ENCODE measurements at places on chromosomes 12 and 14.

DNA sequence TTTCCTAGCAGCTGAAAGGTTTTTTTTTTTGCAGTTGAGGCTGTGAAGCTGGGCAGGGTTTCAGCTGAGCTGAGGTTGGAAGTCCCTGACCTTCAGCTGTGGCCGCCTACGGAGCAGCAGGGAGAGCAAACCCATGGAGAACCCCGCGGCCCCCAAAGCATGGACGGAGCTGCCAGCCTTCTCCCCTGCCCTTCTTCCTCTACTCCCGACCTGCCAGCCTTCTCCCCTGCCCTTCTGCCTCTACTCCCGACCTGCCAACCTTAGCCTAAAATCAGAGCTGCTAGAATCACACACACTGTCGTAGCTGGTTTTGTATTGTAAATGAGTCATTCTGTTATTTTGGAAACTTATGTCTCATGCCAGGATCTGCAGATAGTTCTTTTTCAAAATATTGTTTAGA is 74.6 kb downstream of the PPP2R5C start:
- DNase-seq, result no peak

GRCh38 chr14:99274346-99275221 is 2.6 kb upstream of the BCL11B start:
- DNase-seq, result no peak

DNA sequence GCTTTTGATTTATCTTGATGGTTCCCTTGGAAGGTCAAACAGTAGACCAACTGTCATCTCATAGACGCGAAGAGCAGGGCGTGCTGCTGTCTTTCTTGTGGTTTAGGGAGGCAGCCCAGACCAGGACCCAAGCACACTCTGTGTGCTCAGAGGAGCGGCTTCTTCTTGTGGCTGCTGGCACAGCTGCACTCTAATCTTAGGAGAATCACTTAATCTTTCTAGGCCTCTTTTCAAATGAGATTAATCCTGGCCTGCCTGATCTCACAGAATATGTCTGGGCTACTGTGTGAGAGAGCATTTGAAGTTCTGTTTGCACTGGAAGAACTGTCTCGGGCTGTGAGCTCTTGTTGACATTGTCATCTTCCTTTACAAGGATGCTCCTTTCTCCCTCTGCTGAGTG is 60.0 kb upstream of the TRAF3 start:
- DNase-seq, result no peak

DNA sequence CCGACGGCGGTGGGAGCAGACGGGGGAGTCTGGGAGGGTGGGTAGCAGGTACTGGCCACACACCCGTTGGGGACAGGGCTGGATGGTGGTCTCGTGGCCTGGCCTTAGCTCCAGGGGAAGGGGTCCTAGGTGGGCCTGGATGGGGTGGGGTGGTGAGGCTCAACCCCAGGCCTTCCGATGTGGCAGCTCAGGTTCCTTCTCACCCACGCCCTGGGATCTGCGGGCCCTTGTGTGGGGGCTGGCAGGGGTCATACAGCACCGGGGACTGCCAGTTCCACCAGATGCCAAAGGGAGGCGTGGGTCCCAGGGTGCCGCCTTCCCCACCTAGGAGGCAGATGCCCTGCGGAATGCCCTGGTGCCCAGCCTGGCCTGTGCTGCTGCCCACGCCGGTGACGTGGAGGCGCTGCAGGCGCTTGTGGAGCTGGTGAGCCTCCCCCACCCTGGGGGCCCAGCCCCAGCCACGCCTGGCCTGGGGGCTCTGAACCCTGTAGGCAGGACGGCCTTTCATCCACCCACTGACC is 21.0 kb downstream of the ASPG start:
- DNase-seq, result no peak

DNA sequence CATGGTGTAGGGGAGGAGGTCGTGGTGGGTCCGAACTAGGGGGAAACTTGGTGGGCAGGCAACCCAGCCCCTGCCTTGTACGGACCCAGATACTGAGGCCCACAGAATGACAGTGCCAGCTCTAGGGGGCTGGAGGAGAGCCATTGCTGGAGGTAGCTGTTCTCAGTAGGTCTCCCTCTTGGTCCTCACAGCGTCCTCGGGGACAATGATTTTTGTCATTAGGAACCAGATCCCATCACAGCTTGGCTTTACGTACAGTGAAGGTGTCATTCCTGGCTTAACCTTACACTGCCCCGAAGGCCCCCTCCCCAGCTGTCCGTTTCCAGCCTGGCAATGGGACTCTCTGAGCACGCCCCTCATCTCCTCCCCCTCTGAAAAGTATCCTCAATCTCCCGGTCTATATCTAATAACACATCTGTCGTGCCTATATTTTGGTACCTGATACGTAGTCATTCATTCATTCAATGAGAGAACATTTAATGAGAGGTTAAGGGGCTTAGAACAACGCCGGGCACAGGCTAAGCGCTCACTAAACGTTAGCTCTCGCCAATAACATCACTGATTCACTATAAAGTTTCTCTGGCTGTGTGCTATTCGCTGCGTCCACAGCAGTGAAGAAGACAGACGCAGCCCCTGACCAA is 597 bp upstream of the DYNC1H1 start:
- no peak for DNase-seq

DNA sequence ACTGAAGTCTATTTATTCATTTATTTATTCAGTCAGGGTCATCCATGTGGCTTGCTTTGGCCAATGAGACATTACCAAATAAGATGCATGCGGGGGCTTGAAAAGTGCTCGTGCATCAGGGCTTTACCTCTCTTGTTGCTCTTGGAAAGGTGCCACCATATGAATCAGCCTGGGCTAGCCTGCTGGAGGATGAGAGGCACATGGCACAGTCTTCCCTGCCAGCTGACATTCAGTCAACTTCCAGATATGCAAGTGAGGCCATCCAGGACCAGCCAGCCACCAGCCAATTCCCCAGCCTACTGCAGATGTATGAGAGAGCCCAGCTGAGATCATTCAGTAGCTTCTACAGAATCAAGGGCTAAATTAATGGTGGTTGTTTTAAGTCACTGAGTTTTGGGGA is 105.2 kb upstream of the RPH3A start:
- DNase-seq, result no peak

GRCh38 chr14:105165761-105166485 is 2.7 kb downstream of the JAG2 start:
- DNase-seq, result no peak

GRCh38 chr12:79454338-79454843 is 236.4 kb downstream of the PAWR start:
- no peak for DNase-seq

GRCh38 chr12:79337662-79338290 is 353.0 kb downstream of the PAWR start:
- DNase-seq, result no peak

GRCh38 chr12:24561411-24561871 is 387.5 kb downstream of the BCAT1 start:
- no peak for DNase-seq

- DNase-seq, result no peak
These were observed at the start of gene RNU6-7 for GRCh38 chr14:32201816-32202490. Gene RNU6-7, plus strand, starts transcription at chr14:32202045.

DNA sequence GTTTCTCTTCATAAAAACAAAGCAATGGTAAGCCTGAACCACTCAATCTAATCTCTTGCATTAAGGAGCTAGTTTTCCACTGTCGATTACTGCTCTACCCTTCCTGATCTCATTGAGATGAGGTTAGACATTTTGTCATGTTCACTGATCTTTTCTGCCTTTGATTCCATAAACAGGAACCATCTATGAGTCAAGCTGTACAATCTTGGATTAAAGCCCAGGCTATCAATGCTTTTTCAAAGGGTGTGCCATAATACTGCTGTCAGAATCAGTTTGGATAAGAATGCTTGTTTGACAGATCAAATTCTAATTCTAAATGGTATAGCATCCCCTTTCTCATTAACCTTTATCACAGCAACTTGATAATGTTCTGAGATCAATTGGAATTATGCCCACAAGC is 16.1 kb downstream of the GRIP1 start:
- no peak for DNase-seq

GRCh38 chr14:105021656-105022275 is 883 bp upstream of the CDCA4 start:
- no peak for DNase-seq

- DNase-seq, result no peak
These were observed 68.1 kb upstream of the DCD start for GRCh38 chr12:54716261-54716660.

- DNase-seq, result no peak
These were observed 176.9 kb downstream of the PRKCH start for GRCh38 chr14:61498303-61498702.

DNA sequence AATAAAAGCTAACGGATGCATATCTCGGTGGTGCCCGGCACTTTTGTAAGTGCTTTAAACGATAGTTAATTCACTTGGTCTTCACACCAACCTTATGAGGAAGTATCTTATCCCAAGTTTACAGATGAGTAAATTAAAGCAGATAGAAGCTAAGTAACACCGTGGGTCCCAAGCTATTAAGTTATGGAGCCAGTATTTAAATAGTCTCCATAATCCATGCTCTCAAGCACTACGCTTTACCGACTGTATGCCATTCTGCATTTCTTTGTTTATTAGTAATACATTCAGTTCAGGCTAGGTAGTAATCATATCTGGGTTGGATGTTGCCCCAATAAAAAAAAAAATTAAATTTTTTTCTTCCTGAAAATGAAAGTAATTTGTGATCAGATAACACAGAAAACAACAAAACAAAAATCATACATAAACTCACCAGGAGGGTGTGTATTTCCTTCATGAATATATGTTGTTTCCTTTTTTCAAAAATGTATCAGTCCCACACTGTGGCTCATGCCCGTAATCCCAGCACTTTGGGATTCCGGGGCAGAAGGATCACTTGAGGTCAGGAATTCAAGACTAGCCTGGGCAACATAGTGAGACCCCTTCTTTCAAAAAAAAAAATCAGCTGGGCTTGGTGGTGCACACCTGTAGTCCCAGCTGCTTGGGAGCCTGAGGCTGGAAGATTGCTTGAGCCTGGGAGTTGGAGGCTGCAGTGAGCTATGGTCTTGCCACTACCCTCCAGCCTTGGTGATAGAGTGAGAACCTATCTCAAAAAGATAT is 1.4 kb upstream of the M6PR start:
- DNase-seq, result no peak

DNA sequence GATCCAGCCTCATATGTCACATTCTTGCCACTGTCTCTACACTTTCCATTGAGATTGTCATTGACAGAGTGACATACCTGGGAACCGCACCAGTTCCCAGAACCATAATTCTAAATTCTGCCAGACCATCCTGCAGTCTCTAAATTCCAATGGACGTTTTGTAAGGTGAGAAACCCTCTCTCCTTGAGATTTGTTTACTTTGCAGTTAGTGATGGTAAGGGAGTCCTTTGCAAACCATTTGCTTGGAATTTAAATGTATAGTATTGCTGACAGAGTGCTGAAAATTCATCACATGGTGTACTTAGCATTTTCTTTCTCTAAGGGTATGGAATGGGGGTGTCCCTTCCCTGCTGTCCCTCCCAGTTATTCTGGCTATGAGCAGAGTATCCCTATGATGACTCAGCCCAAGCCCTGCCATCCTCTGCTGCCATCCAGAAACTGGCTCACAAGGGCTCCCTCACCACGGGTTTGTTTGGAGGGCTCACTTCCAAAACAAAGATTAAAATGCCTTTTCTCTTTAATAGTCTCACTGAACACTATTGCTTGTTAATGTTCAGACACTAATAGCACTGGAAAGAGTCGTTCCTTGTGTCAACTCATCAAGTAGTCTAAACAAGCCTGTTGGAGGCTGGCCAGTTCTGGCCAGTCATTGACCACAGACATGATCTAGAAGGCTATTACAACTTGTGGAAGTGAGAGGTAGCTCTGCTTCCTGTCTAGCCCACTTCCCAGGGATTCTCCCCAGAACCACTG is 129.0 kb upstream of the HMGA2 start:
- no peak for DNase-seq

- no peak for DNase-seq
These were observed 19.7 kb upstream of the PLEKHD1 start for GRCh38 chr14:69464829-69465228.

GRCh38 chr12:59039005-59039404 is 118.7 kb upstream of the LRIG3 start:
- no peak for DNase-seq

DNA sequence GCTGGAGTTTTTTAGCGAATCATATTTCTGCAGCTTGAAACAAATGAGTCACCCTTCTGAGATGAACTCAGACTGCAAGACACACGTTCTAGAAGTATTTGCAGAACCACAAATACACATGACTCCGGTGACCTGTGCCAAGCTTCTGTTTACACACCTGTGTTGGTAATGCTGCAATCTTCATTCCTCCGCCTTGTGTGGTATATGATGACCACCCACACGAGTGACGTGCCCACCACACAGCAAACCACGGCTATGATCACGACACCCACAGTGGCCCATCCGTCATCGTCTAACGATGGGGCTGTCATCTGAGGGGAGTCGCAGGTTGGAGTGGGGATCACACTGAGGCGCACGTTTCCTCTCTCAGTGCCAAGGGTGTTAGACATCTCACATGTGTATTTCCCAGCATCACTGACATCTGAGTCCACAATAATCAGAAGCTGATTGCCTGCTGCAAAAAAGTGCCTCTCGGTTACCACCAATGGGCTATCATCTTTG is 43.0 kb downstream of the LRIG3 start:
- no peak for DNase-seq

DNA sequence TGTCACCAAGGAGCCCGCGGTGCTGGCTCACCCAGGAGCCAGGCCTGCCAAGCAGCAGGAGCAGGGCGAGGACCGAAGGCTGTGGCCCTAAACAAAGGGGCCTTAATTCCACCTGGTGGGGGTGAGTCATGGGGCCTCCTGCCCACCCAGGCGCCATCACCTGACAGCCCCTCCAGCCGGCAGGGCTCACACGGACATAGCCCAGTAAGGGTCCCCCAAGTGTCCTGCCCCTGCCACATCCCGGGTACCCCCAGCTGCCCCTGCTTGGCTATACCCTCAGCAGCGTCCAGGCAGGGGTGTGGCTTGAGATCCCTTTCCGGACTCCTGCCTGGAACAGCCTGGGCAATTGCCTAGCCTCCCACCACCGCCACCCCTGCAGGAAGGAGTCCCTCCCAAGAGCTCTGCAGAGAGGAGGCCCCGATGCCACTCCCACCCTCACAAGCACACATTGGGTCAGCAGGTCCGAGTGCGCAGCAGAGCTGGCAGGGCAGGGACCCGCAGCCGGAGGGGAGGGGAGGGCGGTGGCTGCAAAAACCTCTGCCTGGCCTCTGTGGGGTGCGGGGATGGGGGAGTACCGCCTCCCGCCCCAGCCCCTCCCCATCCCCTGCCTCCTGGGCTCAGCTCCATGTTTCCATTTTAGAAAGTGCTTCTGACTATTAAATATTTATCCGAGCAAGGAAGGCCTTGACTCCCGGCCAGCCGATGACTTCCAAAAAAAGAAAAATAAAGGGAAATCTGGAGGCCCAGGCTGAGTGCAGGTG is 4.6 kb downstream of the AHNAK2 start:
- DNase-seq, result no peak

- DNase-seq, result no peak
These were observed 7.3 kb downstream of the MSI1 start for GRCh38 chr12:120361506-120362208.
